ENCODE measurements at places on chromosomes 2 and 18.

GRCh38 chr2:73376681-73377080, 9.0 kb upstream of the ALMS1 start:
- DNase-seq: no peak

DNA sequence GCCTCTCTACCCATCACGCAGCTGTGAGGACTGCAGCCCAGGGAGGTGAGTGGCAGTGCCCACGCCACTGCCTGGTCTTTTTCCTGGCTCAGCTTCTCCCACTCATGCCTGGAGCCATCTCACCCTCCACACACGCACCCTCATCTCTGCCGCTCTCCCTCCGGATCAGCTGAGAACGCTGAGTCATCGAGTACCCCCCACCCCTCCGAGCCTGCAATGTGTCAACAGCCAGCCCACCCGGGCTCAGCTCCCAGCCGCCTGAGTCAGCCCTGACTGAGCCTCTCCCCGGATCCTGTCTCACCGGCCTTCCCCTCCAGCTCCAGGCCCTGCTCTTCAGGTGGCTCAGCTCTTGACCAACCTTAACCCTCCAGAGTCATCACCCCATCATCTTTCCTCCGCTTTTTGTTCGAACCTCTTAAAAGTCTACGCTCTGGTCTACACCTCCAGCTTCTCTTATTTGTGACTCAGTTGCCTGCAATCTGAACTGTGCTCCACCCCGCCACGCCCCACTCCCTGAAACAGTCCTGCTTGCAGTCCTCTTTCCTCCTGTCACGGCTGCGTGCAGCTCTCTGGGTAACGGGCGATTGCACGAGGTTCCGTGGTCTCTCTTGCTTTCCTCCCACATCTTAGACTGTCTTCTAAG, 94.4 kb upstream of the ASAP2 start:
- DNase-seq: peak; percentile 65

GRCh38 chr2:28601616-28602015, 105.8 kb downstream of the PLB1 start:
- DNase-seq: no peak

DNA sequence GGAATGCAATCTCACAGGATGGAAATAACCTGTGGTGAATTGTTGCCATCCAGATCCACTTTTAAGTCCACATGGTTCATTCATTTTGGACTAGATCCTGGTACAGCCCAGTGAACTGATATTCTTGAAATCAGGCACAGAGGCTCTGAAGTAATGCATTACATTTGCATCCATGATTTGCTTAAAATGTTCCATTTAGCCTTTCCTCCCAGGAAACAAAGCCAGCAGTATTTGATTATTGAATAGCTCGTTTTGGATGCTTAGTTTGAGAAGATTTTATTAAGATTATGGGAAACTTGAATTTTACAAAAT, 995.8 kb upstream of the CDH2 start:
- no peak for DNase-seq

GRCh38 chr18:7557973-7558372, 9.1 kb upstream of the PTPRM start:
- no peak for DNase-seq

- no peak for DNase-seq
Observed at GRCh38 chr2:147327613-147328012, 517.2 kb upstream of the ACVR2A start.

DNA sequence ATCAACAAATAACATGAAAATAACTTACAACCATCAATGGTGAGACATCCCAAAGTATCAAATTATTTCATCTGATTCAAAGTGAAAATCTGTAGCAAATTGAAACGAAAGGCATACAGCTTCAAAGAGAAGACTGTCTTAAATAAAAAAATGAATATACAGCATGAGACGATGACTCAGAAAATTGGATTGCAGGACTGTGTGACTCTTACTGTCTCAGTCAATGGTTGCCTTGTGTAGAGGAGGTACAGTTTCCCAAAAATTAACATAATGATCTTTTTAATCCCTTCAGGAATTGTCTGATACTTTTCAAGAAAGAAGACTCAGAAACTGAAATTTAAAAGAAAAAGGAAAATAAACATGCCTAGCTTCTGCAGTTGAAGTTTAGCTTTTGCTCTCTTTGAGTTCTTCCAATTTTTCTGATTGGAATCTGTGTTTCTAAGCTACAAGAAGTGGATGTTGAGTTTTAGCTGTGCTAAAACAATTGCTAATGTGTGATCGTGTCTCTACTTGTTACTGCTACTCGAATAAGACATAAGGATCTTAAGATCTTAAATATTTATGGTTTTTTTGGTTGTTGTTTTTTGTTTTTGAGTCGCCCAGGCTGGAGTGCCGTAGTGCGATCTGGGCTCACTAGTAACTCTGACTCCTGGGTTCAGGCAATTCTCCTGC, 41.1 kb upstream of the EPB41L3 start:
- DNase-seq: no peak

- DNase-seq: no peak
Observed at GRCh38 chr2:86251840-86252266, 52.6 kb downstream of the MRPL35 start.

GRCh38 chr2:240568678-240569522, 616 bp downstream of the RNPEPL1 start:
- peak; percentile 41 for DNase-seq

GRCh38 chr2:170742896-170743529, 27.2 kb upstream of the ERICH2 start:
- DNase-seq: no peak

- no peak for DNase-seq
Observed at GRCh38 chr2:170464268-170464667, 250.9 kb upstream of the SP5 start.

GRCh38 chr18:46281185-46282176, 177.3 kb downstream of the HAUS1 start:
- peak; percentile 36 for DNase-seq

DNA sequence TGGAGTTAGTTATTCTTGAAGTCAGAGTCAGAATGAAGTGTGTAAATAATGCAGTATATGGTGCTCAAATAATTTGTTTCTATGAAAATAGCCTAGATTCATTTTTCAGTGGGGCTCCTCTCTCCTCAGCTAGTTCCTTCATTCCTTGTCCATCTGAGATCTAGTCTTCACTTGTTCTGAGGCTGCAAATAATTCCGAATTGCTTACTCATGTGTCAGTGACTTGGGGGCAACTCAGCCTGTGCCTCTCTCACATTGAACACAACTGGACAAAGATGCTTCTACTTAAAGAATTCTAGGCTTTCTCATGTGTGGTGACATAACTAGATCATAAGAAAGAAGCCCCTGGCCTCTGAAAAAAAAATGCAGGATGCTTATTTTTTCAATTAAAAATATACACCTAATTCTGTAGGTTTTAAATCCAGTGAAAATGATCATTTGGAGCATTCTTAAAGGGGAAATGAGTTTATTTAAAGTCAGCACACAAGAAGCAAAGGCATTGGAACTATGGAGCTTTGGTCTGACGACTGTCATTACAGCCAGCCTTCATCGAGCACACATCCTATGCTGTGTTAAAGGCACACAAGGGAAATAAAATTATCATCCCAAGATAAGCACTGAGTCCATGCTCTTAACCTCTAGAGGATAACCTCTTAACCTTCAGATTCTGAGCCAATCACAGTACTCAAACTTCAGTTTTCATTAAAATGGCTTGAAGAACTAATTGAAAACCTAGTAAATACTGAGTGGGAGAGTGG, 24.8 kb upstream of the SCN7A start:
- DNase-seq: no peak

GRCh38 chr2:70141212-70141901, 49.5 kb downstream of the C2orf42 start:
- DNase-seq: peak; percentile 61

DNA sequence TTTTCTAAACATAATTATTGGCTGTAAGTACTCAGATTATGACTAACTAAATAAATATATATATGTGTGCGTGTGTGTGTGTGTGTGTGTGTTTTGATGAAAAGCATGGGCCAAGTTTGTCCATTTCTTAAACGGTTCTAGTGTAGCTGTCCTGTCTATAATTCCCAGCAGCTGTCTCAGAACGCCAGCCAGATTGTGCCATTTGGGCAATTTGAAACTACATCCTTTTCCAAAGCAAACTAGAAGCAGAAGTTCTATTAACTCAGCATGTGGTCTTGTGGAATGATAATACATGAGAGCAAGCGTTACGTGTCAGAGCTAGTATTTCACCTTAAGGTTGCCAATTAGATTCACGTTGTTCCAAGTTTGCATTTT, 1.7 kb downstream of the ARHGAP28 start:
- DNase-seq: no peak

- no peak for DNase-seq
Observed at GRCh38 chr18:71105078-71105819, 816.4 kb downstream of the SOCS6 start.

DNA sequence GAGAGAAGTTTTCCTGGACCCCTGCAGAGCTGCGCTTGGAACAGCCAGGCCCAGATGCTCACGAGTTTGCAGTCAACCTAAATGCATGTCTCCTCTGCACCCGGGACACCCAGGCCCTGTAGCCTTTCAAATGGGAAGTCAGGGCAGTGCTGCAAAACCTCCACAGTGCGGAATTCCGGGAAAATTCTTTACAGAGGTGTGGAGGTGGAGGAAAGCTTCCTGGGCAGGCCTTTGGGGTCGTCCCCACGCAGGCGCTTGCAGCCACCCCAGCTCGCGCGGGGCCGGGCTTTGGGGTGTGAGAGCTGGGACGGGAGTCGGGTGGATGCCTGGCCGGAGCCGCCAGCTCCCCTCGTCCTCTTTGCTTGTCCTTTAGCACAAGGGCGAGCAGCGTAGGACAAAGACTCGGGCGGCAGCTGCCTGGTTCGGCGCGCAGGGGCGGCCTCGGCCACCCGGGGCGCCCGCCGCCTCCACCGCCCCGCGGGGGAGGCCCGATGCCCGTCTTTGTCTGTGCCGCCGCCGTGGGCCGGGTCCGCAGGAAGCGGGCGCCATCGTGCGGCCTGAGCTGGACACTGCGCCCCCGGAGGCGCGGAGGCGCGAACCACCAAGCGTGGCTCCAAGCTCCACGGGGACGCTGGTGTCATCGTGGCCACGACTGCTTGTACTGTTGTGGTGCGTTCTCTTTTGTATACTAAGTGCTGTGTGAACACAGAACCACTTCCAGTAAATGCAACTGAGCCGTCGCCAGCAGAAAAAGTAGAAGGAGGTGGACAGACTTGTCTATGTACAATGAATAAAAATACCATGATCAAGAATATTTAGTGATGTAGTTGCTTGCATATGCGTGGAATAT, 28.2 kb upstream of the BCL11A start:
- peak; percentile 66 for DNase-seq

DNA sequence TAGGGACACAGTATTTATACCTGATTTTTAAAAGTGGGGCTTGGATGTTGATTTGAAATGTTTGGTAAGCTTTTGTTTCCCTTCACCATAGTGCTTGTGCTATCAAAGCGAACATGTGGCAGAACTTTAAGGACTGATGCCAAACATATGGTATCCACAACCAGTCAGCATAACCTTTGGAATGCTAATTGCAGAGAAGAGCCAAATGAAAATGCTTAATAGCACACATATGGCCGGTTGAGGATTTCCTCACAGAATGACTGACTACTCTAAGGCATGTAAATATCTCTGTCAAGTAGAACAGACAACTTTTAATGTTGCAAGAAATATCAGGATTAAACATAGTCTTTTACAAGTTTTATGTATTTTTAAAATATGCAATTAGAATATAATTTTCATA, 120.9 kb upstream of the COL3A1 start:
- no peak for DNase-seq

- DNase-seq: no peak
Observed at GRCh38 chr2:143015656-143016055, 113.6 kb upstream of the ARHGAP15 start.

DNA sequence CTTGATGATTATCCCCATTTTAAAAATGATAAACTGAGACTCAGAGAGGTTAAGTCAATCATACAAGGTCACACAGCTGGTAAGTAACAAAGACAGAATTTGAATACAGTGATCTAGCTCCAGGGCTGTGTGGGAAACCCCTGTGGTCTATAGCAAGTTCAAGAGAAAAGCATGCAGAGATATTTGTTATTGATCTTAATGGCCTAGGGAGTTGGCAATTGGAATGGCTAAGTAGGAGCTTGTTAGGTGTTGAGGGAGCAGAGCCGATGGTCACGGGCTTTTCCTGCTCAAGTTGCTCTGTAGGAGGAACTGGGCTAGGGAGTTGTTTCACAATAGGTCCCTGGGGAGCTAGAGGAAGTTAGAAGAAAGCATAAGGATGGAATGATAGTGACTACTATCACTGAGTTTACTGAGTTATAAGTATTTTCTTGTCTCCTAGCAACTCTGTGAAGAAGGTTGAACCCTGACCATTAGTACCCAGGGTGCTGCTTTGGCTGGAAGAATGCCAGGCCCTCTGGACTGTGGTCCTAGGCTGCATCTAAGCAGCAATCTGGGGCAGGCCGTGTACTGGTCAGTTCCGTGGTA, 30.0 kb downstream of the RNF125 start:
- no peak for DNase-seq

DNA sequence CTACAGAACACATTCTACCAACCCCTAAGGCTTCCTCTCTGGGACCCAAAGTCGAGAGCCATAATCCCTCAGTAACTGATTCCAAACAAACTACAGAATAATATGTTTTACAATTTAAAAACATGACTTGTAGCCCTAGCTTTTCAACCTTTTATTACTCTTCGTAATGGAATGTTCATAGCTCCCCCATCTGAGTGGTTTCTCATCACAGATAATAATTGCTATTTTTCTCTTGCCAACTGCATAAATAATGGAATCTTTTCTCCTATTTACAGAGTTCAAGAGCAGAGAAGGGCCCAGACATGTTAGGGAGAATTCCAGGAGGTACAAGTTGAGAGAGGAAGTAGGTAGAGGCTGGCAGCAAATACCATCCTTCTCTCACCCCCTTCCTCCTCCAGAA, 59.9 kb upstream of the CERS6 start:
- DNase-seq: no peak

GRCh38 chr2:3290655-3291054, 87.0 kb downstream of the EIPR1 start:
- DNase-seq: peak; percentile 10

DNA sequence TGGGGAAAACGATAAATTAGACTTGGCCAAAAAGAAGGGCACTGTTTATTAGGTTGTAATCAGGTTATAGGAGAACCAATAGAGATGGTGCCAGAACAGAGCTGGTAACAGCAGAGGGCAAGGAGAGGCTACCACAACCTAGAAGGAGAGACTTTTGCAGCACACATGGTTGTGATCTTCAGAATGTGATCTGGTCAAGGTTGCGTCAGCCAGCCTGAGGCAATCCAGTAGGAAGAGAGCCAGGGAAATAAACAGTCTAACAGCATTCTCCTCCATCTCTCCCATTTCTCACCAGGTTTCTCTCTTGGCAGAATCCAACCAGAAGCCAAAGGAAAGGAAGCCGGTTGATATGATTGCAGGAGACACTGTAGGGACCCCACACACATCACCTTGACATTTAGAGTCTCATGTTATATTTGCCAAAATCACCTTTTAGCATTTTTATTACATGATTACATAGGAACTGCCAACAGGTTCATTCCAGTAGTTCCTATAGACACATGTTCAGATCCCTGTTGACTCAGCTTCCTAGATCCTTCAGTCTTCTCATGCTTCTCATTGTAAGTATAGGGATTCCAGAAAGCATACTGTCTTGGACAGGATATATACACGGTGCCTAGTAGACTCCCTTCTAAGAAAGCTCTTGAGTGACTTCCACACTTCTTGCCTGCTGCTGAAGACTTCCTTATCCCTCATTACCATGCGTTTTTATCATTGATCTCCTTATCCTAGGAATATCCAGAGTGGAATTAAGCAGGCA, 17.6 kb upstream of the SPATS2L start:
- no peak for DNase-seq

- no peak for DNase-seq
Observed at GRCh38 chr2:47002480-47003381, 87.1 kb upstream of the MCFD2 start.
